Thoracic aorta (tissue), 2 donors: ENCODE measurements at places on chromosomes 7 and 10. TPM values are rescaled to one million over a fixed set of nuclear protein-coding genes. Genes with fewer than 3 reads are reported as not detected.

DNA sequence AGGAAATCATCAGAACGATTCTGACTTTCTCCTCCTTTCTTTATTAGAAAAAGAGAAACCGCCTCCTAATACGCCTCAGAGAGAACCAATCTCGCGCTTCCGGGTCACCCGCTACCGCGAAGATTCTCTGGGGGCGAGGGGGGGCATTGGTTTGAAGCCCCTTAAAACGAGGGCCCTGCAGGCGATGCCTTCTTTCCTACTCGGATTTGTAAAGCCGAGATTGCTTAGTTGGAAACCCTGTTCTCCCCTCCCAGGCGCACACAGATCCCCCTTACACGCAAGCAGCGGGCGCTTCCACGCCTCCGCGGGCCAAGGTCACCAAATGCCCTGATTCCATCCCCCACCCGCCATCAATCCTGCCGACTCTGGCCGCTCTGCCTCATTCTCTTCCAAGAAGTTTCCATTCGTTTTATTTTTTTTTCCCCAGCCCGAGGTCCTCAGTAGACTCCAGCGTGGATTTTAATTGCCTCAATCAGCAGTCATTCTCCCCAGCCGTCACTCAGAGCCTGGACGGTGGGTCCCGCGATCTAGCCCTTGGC, 1.1 kb upstream of the GAD2 start:
- DNase-seq, result no peak

GRCh38 chr10:87635498-87636312, 24.0 kb upstream of the PAPSS2 start:
- no peak for DNase-seq

AS3MT gene
- total RNA-seq, result 5.6 TPM

- DNase-seq, result no peak
Observed at GRCh38 chr10:76206797-76207352, 775.5 kb downstream of the LRMDA start.
